ENCODE measurements at places on chromosomes 3 and 15.
A peak's percentile ranks its signal among the peaks of the same experiment; 100 is the strongest.

DNA sequence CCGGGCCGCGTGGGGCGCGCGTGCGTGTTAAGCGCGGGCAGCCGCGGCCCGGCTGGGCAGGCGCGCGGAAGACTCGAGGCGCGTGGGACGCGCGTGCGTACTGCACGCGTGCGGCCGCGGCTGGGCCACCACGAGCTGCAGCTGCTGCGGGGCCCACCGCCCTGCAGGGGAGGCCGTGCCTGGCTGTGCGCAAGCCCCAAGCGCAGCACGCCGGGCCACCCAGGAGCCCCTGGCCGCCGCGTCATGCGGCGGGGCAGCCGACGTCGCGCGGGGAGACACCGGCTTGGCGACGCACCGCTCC lies 590 bp upstream of the TRIM71 start:
- no peak for DNase-seq

GRCh38 chr3:65666448-65667091 lies 372.1 kb downstream of the MAGI1 start:
- no peak for DNase-seq

DNA sequence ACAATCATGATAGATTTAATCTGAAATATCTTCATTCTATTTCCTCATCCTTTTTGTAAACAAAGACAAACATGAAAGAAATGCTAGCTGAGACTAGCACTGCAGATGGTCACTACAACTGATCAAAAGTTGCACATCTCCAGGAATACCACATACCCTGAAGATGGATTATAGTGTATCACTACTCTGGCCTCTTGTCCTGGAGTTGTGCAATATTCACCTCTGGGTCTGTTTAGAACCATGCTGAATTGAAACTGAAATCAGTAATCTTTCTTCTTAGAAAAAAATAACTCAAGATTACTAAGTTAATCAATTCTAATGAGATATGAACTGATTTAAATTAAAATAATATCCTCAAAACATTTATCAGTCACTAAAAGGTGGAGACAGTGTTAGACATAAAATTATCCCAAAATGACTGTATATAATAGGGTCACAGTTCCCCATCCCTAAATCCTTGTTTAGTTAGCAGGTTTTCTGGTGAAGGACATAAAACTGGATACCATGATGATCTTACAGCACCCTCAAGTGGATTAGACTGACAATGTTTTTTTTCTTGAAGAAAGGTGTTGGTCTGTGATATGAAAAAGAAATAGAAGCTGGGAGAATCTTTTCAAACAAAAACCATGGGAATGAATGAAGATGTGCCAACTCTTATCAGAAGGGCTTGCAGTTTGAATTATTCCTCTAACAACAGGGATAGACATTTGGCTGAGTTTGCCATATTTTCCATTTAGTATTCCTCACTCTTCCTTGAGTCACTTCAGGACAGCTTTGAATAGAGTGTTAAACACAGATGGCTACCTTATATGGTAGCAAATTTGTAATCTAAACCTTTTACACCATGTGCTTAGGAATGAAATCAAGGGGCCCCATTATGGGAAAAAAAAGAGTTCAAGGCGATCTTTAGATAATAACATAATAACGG lies 7.1 kb upstream of the TTC14 start:
- DNase-seq: no peak

DNA sequence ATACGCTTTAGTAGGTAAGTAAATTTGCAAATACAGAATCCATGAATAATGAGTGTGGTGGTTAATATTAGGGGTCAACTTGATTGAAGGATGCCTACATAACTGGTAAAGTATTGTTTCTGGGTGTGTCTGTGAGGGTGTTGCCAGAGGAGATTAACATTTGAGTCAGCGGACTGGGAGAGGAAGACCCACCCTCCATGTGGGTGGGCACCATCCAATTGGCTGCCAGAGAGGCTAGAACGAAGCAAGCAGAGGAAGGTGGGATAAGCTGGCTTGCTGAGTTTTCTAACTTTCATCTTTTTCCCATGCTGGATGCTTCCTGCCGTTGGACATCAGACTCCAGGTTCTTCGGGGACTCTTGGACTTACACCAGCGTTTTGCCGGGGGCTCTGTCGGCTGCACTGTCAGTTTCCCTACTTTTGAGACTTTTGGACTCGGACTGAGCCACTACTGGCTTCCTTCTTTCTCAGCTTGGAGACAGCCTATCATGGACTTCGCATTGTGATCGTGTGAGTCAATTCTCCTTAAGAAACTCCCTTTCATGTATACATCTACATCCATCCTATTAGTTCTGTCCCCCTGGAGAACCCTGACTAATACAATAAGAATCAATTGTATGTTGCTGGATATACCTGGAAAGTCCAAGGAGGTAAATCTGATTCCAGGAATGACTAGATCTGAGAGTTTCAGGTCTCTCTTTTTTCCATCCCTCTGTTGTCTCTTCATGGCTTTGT lies 25.8 kb upstream of the NEDD4 start:
- no peak for DNase-seq

DNA sequence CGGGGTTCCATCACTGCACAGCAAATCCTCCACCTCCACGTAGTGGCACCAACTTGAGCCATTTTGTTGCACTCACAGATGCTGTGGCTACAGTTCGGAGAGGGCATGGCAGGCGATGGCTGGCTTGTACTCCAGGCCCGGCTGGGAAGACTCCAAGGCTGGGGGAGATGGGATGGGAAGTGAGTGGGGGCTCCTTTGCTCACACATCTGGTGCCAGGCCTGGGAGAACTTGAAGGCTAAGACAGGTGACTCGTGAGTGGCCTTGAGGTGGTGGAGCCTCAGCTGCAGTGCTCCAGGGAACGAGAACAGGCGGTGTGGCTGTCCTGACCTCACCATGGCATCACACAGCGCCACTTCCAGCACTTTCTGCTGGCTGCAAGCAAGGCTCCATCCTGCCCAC lies 87.9 kb downstream of the PLXNA1 start:
- peak; percentile 53 for DNase-seq

- no peak for DNase-seq
Observed at GRCh38 chr3:141274411-141275031, 42.9 kb downstream of the PXYLP1 start.

GRCh38 chr3:189157232-189158007 lies 14.4 kb upstream of the TPRG1 start:
- no peak for DNase-seq

GRCh38 chr3:171277456-171278298 lies 182.5 kb downstream of the TNIK start:
- DNase-seq: no peak

- DNase-seq: no peak
Observed at GRCh38 chr3:50302095-50303012, 1.0 kb downstream of the HYAL1 start.

- DNase-seq: no peak
Observed at GRCh38 chr3:128875556-128876120, 3.8 kb upstream of the ACAD9 start.

- no peak for DNase-seq
Observed at GRCh38 chr3:46634856-46635255, 22.5 kb downstream of the FAM240A start.

DNA sequence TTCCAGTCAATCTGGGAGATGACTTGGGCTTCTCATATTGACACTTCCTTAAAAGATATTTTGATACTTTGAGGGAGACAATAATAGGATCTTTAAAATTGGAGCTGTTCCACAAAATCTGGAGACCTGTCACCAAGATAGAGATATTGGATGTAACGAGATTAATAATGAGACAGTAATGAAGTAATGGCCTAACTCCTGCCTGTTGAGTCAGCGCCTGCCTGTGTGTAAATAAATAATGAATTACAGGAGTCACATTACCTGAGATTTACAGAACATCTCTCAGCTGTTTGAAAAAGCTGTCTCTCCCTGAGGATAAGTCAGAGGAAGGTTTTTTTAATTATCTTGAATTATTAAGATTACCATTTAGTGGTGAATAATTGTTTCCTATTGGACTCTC lies 43.8 kb upstream of the MITF start:
- no peak for DNase-seq

DNA sequence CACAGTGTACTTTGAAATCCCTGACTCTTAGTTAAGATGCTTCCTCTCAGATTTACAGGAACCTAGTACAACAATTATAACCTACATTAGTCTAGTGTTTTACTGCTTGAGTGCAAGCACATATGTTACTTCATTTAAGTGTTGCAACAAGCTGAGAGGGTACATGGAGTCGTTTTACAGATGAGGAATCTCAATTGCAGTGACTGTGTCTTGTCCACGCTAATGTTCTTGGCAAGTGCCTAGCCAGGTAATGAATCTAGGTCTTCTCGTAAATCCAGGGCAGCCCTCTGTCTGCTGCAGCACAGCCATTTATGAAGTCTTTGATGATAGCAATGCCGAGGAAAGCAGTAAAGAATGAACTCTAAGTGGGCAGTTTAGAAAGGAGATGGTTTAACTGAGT lies 384.4 kb upstream of the ARPP21 start:
- no peak for DNase-seq

GRCh38 chr15:57462381-57462780 lies 86.1 kb downstream of the CGNL1 start:
- DNase-seq: no peak

- DNase-seq: no peak
Observed at GRCh38 chr3:193922034-193922774, 213.7 kb upstream of the HES1 start.

GRCh38 chr3:6439226-6439625 lies 421.7 kb upstream of the GRM7 start:
- DNase-seq: no peak

DNA sequence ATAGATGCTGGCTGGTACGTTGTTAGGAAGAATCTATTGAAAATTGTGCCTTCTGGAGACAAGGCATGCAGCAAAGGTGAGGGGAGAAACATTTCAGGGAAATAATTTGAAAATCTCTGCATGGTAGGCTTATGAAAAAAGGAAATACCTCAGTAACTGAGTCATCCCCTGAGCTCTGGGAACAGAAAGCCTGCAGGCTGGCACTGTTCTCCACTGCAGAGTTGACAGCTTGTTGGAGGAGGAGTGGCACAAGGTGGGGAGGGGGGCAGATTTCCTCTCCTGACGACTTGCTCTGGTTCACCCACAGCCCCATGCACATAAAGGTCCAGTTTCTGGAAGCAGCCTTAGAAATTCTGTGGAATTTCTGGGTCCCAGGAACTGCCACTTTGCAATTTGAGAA lies 179.4 kb downstream of the ABHD5 start:
- no peak for DNase-seq
